ENCODE measurements at places on chromosomes 3 and 15.

GRCh38 chr15:45087513-45087912 is 26.5 kb downstream of the DUOX2 start:
- no peak for DNase-seq

DNA sequence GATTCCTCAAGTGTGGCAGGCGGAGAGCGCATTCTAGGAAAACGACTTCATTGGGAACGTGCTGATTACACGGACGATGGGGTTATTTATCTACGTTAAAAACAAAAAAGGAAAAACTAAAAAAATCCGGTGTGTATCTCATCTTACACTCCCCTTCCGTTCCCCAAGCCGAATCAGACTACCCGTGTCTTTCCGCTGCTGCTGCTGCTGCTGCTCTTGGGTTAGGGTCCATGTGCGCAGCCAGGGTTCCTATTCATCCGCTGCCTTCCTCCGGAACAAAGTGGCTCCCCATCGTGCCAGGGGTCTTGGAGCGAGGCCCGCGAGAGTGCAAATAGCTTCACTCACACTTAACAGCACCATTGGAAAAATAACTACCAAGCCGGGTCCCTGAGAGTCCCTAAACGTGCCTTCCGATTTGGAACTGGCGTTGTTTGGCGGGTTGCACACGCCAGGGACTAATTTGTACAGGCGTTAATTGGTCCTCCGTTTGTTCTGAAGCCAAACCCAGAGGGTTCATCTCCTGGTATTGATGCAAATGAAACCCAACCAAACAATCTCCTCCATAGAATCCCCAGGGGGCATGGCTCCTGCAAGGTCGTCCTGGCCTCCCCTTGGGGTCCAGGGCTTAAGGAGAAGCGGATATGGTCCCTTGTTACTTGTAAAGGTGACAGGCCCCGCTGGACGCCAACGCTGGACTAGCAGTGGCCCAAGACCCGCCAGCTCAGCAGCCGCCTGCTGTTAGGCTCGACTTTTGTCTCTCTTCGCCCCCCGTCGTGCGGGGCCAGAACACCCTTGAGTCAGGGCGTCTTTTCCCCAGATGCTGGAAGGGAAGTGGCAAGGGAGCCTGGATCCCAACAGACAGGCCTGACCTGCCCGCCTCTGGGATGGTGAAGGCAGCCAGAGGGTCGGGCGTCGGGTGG is 11.0 kb upstream of the ONECUT1 start:
- no peak for DNase-seq

DNA sequence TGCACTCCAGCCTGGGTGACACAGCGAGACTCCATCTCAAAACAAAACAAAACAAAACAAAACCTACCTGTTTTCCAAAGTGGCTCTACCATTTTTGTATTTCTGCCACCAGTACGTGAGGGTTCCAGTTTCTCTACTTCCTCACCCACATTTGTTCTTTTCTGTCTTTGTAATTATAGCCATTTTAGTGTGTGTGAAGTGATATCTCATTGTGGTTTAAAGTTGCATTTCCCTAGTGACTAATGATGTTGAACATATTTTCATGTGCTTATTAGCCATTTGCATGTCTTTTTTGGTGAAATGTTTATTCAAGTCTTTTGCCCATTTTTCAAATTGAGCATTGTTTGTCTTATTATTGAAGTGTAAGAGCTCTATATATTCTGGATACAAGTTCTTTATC is 50.7 kb downstream of the TRA2B start:
- DNase-seq, result no peak

DNA sequence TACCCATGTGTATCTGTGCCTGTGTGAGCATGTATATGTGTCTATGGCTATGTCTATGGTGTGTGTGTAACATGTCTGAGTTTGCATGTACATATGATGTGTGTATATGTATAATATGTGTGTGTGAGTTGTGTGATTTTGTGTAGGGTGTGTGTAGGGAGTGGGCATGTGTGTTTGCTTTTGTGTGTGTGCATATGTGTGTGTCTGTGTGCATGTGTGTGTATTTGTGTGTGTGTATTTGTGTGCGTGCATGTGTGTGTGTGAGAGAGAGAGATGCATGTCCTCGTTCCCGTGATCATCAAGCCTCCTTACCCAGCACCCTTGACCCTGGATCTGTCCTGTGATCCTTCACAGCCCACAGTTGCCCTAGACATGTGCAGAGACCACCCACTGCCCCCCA is 79.5 kb downstream of the LINGO1 start:
- no peak for DNase-seq

DNA sequence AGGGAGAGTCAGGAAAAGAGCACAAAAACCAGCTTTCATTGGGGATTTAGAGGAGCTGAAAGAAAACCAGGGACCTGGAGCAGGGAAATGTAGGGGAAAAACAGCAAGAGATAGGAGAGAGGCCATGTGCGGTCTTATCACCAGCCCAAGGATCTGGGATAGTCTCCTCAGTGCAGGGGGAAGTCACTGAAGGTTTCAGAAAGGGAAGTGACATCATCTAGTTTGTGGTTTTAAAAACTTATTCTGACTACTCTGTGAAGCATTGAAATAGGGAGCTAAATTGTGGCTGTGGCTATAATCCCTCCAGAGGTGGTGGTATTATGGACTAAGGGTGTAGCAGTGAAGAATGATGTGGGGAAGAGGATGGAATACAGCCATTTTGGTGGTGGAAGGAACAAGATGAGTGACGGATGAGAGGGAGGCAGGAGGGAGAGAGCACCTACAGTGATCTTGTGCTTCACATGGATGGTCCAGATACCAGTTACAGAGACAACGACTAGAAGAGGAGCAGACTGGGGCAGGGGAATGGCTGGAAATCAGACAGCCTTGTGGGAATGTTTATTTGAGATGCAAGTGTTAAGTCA is 72.7 kb downstream of the HMG20A start:
- DNase-seq, result no peak

- DNase-seq, result no peak
Measured at GRCh38 chr3:65534805-65535204, 503.9 kb downstream of the MAGI1 start.

GRCh38 chr15:47360305-47360704 is 357.0 kb upstream of the SEMA6D start:
- DNase-seq, result no peak

GRCh38 chr3:106025151-106025722 is 156.4 kb upstream of the CBLB start:
- DNase-seq, result peak; percentile 86

GRCh38 chr15:61404567-61404966 is 175.5 kb upstream of the RORA start:
- DNase-seq, result no peak

GRCh38 chr3:188036375-188037194 is 117.4 kb upstream of the LPP start:
- no peak for DNase-seq

- no peak for DNase-seq
Measured at GRCh38 chr3:183354874-183355273, 73.5 kb downstream of the MCF2L2 start.

DNA sequence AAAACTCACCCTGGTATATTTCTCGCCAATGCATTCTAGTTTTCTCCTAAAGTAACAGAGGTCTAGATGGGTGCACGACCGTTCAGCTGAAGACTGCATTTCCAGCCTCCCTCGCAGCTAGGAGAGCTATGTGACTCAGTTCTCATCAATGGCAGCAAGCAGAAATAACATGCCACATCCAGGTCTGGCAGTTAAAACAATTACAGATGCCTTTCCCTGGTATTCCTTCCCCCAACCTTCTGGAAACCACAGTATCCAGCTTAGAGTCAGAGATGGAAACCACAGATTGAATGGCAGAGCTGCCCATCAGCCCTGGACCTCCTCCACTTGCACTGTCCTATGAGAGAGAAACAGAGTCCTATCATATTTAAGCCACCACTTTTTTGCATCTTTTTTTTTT is 4.8 kb downstream of the HAPLN3 start:
- DNase-seq, result no peak

- no peak for DNase-seq
Measured at GRCh38 chr3:172140499-172141391, 101.4 kb downstream of the FNDC3B start.

DNA sequence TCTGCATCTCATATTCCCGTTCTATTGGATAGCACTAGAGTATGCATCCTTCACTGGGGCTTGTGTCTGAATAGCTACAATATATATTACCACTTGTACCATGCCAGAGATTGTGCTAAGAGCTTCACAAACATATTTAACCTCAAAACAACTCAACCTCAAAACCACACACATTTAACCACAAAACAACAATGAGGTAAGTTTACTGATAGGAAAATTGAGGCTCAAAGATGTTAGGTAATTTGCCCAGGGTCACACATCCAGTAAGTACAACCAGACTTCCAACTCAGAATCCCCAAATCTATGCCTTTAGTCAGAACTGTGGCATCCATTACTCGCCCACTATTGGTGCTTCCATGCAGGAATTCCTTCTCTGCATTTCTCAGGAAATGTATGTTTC is 220.0 kb downstream of the FAM43A start:
- no peak for DNase-seq

DNA sequence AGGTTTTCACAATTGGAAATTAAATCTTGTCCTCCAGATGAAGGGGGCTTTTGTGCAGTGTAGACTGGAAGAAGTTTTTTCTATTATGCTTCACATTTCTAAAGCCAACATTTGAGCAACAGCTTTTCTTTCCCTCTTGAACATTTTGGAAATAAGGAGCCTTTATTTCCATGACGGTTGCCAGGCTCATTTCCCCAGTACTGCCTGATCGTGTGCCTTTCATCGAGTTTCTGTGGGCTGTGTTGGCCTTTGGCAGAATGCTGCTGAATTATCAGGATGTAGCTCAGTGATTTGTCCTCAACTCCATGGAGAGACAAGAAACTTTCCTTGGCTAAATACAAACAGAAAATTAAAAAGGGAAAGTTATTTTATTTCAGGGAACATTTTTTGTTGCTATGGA is 314.8 kb upstream of the LRRC3B start:
- DNase-seq, result no peak

- DNase-seq, result peak; percentile 8
Measured at GRCh38 chr3:155026999-155027591, 53.0 kb upstream of the MME start.

DNA sequence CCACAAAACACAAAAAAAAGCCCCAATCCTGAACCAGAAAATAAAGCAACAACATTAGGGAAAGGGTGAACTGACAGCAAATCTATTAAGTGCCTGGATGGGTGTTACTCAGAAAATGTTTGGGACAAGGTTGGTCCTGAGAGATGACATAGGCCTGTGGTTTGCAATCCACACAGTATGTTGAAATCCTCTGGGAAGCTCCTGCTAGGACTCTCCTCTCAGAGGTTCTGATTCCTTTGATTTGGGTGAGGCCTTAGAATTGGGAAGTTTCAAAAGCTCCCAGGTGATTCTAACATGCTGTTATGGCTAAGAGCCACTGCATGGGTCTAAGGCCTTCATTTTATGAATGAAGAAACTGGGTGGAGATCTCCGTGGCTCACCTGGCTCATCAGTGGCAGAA is 18.4 kb downstream of the CLDN1 start:
- no peak for DNase-seq

DNA sequence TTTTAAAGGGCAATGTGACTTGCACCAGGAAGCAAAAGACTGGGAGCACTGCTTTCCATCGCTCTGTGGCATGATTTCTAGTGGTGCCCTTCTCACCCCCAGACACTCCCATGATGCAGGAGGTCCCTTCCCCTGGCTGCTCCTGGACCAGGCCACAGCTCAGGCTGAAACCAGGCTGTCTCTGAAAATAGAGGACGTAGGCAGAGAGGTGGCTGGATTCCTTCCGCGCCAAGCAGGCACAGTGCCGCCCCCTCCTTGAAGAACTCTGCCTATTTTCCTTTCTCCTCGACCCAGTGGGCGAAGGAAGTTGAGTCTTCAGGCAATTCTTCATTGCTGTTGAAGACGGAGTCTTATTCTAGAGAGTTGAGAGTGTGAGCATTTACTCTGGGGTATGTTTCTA is 489.4 kb upstream of the TBL1XR1 start:
- no peak for DNase-seq

DNA sequence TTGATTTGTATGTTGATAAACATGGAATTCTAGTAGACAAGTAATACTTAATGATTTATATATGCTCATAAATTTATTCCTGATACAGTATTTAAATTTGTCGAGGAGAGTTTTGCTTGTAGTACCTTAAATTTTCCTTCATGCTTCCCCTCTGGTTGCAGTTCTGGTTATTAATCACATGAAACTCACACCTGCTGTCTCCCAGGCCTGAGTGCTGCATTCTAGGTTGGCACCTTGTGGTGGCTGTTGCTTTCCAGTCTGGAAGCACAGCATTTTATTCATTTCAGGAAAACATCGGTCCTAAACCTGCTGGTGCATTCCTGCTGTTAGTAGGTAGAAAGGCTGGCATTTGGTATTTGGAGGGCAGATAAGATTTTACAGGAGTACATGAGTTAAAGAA is 44.9 kb downstream of the ATP1B3 start:
- DNase-seq, result no peak

GRCh38 chr15:34987609-34988026 is 469 bp downstream of the ZNF770 start:
- no peak for DNase-seq

DNA sequence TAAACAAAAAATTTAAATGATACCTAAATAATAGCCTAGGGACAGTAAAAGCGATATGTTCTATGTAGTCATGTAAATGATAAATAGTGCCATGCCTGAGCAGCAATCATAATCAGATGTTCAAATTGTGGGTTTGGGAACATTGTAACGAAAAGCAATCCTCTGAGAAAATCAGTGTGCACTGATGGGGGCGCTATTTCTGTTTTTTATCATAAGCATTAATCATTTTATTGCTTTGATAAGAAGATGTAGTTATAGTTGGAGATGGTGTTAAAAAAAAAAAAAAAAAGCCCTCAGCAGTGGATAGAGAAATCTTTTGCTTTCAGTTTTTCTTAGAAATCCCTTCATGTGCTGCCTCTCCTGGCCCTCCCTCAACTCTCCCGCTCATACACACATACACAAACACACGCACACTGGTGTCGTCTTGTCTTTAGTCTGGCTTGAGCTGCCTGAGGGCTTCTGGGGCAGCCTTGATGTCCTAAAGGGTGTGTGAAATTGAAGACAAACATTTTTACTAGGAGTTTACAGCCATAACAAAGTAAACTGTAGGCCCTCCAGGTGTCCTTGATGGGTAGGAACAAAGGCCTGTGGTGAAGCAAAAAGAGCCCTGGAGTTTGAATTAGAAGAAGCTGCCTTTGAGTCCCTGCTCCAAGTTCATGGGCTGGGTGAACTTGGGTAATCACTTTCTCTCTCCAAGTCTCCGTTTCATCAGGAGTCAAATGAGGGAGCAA is 428.1 kb downstream of the SOX2 start:
- DNase-seq, result no peak

GRCh38 chr3:4395448-4395847 is 71.6 kb downstream of the SUMF1 start:
- no peak for DNase-seq

DNA sequence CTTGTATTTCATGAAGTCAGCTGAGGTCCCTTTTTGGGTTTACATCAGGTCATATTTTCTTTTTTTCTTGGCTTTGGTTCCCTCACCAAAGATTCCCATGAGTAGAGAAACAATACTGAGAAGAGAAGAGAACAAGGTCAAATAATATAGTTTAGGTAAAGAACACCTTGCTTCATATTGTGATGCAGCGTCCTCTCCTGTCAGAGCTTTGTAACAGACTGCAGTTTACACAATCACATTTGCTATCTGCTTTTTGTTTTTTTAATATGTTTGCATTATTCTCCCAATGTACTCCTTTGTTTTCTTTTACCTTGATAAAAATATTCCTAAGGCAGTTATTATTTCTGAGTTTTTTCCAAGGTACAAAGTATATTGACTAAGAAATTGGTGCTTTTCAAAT is 283.2 kb downstream of the SHOX2 start:
- no peak for DNase-seq

GRCh38 chr15:48976444-48977088 is 12.8 kb upstream of the SHC4 start:
- DNase-seq, result no peak
